ENCODE measurements at places on chromosomes 2 and 18. TPM values are rescaled to one million over a fixed set of nuclear protein-coding genes. Genes with fewer than 3 reads are reported as not detected.

Gene CCDC68
- total RNA-seq = 0.29 TPM

Gene ARHGAP25
- 94.9 TPM for total RNA-seq

Gene ADD2
- 16.8 TPM for total RNA-seq

Gene COLEC12
- not detected for total RNA-seq

Gene BOLL
- not detected for total RNA-seq

Gene NEU2
- total RNA-seq = not detected

Gene LIPT1
- total RNA-seq = 8.5 TPM

Gene LRRFIP1
- total RNA-seq = 187 TPM

Gene CD28
- 151 TPM for total RNA-seq

Gene ANKRD23
- total RNA-seq = 17.3 TPM

Gene KIAA2012
- total RNA-seq = not detected

Gene LDLRAD4
- total RNA-seq = 23.8 TPM

Gene GREB1
- total RNA-seq = 0.10 TPM

Gene SLC30A3
- 0.45 TPM for total RNA-seq

Gene SERPINB7
- not detected for total RNA-seq

Gene CNDP1
- total RNA-seq = not detected

Gene ZBTB14
- total RNA-seq = 27.4 TPM

Gene GNLY
- 75.5 TPM for total RNA-seq
